ENCODE measurements at places on chromosomes 13 and 19.

- DNase-seq: no peak
Observed at GRCh38 chr13:76387566-76387965, 498.6 kb downstream of the KCTD12 start.

GRCh38 chr13:81795710-81796109, 1454.8 kb upstream of the SPRY2 start:
- no peak for DNase-seq

DNA sequence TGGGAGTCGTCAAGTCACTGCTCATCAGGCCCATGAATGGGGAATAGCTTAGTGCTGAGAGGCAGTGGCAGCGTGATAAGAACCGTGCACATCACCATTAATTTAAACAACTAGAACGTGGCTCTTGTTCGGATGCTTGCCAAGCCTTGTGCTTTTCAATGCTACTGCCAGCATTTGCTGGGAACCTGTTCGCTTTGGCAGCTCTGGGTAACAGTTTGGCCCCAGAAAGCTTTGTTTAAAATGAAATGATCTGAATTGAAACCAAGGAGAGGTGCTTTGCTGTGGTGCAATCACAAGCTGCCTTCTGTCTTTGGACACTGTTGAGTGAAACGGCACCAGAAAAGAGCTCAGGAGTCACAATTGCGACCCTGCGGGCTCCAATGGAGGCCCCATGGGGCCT, 53.5 kb upstream of the OLFM4 start:
- DNase-seq: no peak

- DNase-seq: no peak
Observed at GRCh38 chr19:873084-873483, 13.6 kb downstream of the CFD start.

DNA sequence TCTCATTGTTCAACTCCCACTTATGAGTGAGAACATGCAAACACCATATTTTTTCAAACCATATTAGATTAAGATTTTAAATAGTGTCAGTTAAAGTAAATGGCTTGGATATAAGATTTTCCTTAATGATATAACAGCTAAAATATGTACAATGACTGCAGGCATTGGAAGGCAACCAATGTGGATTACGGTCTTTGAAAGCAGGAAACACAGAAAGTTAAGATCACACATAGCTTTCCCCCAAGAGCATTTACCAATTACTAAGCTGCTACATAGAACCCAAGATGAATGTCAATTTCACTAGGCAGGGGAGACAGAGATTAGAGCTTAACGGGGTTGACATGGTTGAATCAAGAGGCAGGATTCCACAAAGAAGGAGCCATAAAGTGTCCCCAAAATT, 173.2 kb upstream of the TRPC4 start:
- no peak for DNase-seq

DNA sequence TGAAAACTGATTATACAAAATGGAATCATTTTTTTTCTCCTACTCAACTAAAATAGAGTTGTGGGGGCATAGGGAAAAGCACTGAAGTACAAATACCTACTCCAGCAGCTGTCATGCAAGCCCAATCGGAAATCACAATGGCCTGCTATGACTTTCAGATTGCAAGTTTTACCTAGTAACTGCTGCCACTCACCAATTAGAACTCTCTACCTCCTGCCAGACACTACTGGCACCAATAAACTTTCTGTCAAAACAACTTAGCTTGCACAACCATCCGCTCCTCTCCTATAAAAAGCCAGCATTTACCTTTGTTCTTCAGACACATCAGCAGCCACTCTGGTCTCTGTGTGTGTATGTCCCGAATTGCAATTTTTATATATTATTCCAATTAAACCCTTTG, 9.3 kb upstream of the TRPC4 start:
- DNase-seq: no peak

DNA sequence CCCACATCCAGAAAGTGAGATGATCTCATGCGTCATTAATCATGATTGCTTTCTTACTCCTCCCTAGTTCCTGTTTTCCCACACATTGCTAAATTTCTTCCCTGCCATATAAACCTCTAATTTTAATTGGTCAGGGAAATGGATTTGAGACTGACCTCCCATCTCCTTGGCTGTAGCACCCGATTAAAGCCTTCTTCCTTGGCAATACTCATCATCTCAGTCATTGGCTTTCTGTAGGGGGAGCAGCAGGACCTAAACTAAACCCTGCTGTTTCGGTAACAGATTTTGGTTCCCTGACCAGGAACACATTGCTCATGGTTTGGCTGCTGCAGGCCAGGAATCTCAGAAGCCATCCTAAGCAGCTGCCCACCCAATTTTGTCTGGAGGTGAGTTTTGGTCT, 61.7 kb downstream of the SPRYD7 start:
- DNase-seq: no peak

DNA sequence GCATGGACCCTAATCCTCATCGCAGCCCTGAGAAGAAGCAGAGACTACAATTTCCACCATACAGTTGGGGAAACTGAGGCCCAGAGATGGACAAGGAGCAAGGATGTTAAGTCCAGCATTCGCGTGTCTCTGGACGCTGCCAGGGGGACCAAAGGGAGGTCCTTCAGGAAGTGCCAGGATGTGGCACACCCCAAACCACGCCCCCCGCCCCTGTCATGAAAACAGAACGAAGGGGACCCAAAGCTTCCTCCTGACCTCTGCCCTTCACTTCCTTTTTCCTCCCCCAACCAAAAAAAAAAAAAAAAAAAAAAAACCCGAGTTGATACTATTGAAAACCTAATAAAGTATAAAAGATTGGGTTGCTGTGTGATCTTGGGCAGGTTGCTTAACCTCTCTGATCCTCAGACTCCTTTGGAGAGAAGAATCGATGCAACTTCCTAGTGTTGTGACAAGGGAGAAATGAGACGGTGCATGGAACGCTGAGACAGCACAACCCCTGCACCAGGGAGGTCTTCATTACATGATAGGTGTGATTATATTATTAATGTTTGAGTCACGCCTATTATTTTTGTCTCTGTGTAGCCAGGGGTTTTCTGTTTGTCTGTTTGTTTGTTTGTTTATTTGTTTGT, 2.7 kb upstream of the ZBTB7A start:
- DNase-seq: no peak

DNA sequence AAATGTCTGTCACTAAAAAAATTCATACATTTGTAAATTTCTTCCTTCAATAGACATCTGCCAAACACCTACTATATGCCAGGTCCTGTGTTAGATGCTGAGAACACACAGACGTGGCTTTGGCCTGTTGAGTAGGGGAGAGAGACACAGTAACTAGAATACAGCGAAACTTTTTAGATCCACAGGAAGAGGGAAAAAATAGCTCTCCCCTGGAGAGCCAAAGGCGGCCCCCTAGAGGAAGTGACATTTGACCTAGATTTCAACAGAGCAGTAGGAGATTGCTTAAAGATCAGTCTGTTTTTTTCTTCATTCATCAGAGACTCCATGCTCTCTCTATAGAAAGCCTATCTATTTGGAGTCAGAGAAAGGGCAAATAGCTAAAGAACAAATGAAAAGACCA, 11.3 kb downstream of the LCP1 start:
- no peak for DNase-seq

DNA sequence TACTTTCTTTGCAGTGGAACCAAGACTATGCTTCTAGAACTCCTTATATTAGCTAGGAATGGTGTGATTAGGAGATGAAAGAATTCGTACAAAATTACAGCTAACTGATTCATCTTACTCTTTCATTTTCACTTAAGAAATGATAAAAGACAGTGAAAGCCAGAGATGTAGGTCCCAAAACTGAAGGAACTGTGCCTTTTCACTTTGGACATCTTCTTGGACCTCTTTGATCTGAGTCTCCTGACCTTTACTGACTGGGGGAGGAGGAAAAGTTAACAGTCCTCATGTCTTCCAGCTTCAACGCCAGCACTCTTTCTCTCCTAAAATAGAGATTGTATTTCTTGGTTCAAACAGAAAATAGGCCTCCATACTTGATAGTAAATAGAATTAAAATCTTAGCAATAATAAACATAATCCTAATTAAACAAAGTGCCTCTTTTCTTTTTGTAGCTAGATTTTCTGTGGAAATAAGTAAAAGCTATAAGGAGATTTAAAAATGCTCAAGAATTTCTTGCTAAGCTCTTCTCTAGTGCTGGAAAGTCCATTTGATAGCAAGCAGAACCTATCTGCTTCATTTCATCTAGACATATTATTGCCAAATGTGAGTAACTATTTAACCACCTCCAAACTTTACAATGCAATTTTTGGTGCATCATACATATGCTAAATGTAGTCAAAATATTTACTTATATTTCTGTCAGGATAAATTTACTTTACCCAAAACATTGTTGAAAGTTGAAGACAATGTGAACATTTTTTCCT, 109.4 kb upstream of the POSTN start:
- DNase-seq: no peak

DNA sequence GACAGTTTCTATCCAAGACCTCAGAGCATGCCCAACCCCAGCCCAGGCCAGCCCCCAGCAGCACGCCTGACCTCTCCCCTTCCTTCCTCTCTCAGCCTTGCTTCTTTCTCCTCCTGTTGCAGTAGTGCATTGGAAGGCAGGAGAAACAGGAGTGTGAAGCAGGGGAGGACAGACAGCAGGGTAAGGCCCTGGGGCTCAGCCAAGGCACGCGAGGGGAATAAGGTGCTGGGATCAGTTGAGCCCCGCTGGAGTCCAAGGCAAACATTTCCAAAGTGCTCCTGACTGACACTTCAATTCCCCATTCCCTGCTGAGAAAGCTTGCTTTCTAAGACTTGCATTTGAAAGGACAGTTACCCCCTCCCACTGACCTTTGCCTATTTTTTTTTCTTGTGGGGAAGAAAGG, 73.1 kb upstream of the OLFM4 start:
- no peak for DNase-seq

- DNase-seq: no peak
Observed at GRCh38 chr13:102131246-102131645, 270.6 kb downstream of the FGF14 start.

- no peak for DNase-seq
Observed at GRCh38 chr13:27663947-27664346, 42.3 kb downstream of the POLR1D start.

DNA sequence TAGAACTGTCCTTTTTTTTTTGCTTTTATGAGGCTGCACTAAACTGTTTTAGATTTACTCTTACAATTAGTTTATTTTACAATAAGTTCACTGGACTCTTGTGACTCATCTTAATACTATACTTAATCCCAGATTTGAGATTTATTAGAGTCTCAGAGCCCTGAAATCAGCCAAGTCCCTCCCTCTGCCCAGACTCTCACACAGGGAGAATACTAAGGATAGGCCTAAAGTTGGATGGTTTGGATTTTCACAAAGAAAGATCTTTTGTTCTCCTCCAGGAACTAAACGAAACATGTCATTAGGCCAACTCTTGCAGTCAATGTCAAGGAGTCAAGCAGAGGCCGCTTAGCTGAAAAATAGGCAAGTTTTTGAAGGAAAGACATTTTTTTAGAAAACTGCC, 42.7 kb upstream of the MIR17HG start:
- no peak for DNase-seq

DNA sequence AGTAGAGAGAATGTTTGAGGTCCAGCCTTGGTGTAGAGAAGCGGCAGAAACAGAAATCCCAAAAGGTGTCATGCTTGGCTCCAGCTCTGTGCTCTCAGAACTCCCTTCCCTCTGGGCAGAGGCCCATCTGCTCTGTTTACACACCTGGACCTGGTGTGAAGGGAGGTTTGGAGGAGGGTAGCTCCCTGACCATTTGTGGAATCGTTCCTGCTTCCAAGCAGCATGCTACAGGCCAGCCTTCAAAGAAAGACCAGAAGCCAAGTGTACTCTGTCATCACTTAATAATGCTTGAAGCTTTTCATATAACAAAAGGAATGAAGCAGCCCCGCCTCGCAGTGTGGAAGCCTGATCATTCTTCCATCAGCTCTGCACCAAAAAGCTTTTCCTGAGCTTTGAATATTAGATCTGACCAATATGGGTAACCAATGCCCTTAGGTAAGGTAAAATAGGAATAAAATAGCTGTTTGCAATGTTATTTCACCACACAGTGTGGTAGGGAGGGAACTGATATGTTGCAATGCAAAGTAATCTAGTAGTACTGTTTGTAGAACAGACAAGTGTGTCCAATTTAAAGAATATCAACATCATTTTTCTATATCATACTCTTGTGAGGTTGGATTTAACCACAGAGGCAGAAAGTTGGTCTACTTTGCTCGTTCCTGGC, 63.3 kb downstream of the ZIC5 start:
- DNase-seq: no peak

DNA sequence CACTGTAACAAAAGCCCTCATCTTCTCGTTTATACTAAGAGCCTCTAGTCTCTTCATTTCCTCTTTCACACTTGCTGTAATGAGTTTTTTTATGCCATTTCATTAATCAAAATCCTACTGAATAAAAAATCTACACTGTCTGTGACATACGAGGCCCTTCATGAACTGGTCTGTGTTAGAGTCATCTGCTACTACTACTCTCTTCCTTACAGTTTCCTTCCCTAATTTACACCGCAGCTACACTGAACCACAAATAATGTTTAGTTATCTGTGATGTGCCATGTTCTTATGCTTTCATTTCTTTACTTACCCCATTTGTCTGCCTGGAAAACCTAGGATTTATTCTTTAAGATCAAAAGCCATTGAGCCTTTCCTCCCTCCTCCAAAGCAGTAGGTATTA, 16.0 kb downstream of the UFM1 start:
- no peak for DNase-seq

GRCh38 chr13:109074853-109075252, 445.4 kb downstream of the MYO16 start:
- DNase-seq: no peak

DNA sequence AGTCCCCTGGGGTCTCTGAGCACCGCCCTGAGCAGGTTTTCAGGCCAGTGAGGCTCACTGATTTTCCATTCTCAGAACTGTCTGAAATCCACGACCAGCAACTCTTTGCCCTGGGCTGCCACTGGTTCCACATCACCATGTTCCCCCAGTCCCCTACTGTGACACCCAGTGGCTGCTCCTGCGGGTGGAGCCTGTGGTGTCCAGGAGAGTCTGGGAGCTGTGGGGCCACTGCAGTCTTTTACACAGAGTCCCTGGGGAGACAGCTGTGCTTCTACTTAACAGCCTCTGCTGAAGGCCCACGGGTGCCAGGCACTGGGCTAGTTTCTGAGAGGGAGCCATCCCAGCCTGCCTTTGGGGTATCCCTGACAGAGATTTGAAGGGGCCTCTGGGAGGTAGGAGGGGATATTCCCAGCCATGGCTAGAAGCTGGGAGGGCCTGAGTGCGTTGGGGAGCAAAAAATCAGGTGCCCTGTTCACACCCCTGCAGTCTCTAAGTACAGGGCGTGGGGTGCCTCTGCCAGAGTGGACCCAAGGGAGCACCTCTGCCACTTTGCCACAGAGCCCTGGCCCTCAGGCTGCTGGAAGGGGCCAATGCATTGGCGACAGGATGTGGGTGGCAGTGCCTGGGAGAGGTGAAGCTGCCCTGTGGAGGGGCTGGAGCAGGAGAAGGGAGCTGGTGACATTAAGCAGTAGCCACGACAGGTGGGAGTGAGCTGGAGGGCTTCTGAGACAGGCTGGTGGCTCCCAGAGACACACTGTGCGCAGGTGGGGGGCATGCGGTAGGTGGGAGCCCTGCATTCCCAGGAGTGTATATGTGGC, 200.2 kb upstream of the ZNF536 start:
- no peak for DNase-seq

- no peak for DNase-seq
Observed at GRCh38 chr19:17951157-17951989, 15.5 kb upstream of the KCNN1 start.

- DNase-seq: no peak
Observed at GRCh38 chr19:45567609-45568008, 17.0 kb downstream of the OPA3 start.
